ENCODE measurements at places on chromosomes 13 and 19.

- no peak for DNase-seq
These were observed 81.2 kb downstream of the STARD13 start for GRCh38 chr13:33204130-33204927.

DNA sequence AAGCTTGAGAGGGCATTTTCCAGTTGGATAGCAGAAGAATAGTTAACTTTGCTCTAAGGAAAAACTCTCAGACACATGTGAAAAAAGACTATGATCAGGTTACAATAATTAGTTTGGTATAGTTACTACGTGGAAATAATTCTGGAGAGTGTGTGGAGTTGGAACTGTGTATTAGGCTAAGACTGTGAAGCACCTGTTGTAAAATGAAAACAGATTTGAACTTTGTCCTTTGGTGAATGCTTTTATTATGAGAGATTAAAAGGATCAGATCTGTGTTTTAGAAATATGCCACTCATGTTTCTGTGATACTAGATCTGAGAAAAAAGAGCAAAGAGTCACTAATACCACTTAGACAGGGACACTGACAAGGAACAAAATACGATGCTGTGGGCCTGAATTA lies 807.5 kb upstream of the ATXN8OS start:
- no peak for DNase-seq

GRCh38 chr13:77343841-77344240 lies 16.9 kb upstream of the MYCBP2 start:
- no peak for DNase-seq

GRCh38 chr13:70457474-70457873 lies 349.2 kb upstream of the KLHL1 start:
- DNase-seq = no peak

- no peak for DNase-seq
These were observed 10.1 kb downstream of the PAF1 start for GRCh38 chr19:39380521-39381502.

DNA sequence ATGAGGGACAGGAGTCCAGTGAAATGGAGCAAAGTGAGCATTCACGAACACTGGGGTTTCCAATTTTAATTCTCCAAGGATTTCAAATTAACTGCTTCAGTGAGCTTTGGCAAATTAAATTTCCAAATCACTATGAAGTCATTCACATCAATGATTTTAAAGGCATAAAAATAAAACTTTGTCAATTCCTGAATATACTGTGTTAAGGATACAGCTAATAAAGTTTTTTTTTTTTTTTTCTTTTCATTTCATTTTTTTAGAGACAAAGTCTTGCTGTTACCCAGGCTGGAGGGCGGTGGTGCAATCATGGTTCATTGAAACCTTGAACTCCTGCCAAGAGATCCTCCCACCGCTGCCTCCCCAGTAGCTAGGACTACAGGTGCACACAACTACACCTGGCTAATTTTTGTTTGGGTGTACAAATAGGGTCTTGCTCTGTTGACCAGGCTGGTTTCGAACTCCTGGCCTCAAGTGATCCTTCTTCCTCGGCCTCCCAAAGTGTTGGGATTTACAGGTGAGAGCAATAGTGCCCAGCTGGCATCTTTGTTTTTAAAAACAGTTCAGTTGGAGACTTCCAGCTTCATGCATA lies 21.9 kb downstream of the RBM26 start:
- no peak for DNase-seq

DNA sequence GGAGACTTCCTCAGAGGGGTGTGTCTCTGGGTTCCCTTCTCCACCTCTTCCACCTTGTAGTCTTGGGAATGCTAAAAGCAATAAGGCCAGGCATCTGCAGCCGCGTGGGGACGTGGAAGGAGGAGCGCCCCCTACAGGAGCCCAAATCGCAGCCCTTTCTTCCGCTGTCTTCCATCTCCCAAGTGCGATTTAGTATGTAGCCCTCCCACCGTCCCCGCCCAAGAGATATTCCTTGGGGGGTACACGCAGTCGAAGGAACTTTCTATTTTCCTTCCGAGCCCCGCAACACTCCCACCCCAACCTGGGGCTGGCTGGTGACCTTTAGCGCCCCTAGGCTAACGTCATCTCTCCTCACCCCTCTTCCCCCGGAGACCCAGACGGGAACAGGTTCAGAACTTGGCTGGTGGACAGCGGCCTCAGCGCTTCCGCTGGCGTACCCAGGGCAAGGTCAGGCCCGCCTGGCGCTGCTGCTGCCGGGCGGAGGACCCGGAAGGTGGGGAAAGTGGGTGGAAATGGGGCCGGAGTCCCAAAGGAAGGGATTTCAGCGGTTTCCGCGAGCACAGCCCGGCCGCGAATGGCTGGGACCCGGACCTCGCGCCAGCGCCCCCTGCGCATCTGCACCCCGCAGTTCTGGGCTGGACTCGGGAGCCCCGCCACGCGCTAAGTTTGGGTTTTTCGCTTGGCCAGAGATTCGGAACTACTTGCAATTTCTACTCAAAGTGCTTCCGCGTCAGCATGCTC lies 2.1 kb upstream of the PCDH8 start:
- DNase-seq = no peak

- no peak for DNase-seq
These were observed 52.0 kb downstream of the EPS15L1 start for GRCh38 chr19:16419669-16420335.

- DNase-seq = no peak
These were observed 73.2 kb upstream of the MCF2L start for GRCh38 chr13:112895521-112896465.

GRCh38 chr19:31099515-31100205 lies 249.6 kb downstream of the TSHZ3 start:
- DNase-seq = no peak

- no peak for DNase-seq
These were observed 51.4 kb upstream of the PSG8 start for GRCh38 chr19:42816894-42817293.

DNA sequence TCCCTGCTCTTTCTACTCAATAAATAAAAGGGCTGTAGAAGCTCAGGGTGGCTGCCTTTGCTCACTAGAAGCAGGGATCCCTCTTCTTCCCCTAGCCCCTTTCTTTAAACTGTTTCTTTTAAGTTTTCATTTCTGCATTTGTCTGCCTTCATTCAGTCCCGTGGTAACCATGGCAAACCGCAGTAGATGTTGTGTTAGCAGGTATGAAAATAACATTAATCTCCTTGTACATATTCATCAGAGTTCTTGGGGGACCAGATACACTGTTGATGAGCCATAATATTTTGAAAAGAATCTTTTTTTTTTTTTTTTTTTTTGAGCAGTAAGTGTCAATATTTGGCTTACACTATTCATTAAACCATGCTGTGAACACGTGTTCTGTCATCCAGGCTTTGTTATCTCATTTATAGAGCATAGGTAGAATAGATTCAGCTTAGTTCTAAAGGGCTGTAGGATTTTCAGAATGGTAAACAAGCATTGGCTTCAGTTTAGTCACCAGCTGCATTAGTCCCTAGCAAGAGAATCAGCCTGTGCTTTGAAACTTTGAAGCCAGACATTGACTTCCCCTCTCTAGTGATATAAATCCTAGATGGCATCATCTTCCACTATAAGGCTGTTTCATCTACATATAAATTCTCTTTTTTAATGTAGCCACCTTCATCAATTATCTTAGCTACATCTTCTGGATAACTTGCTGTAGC lies 59.4 kb upstream of the SPRY2 start:
- DNase-seq = no peak

- no peak for DNase-seq
These were observed 1.6 kb downstream of the DIAPH3 start for GRCh38 chr13:60162096-60162495.

GRCh38 chr19:46076951-46077814 lies 36.4 kb upstream of the IGFL4 start:
- no peak for DNase-seq

GRCh38 chr19:416416-416815 lies 7.5 kb upstream of the C2CD4C start:
- DNase-seq = no peak

DNA sequence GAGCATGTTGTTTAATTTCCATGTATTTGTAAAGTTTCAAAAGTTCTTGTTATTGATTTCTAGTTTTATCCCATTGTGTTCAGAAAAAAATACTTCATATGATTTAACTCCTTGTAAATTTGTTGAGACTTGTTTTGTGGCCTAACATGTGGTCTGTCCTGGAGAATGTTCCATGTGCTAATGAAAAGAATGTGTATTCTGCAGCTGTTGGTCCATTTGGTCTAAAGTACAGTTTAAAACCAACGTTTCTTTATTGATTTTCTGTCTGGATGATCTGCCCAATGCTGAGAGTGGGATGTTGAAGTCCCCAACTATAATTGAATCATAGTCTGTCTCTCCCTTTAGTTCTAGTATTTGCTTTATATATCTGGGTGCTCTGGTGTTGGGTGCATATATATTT lies 34.9 kb upstream of the TPP2 start:
- DNase-seq = no peak

- no peak for DNase-seq
These were observed 18.1 kb downstream of the DGKH start for GRCh38 chr13:42066542-42066941.

GRCh38 chr13:70905035-70905434 lies 796.8 kb upstream of the KLHL1 start:
- no peak for DNase-seq

DNA sequence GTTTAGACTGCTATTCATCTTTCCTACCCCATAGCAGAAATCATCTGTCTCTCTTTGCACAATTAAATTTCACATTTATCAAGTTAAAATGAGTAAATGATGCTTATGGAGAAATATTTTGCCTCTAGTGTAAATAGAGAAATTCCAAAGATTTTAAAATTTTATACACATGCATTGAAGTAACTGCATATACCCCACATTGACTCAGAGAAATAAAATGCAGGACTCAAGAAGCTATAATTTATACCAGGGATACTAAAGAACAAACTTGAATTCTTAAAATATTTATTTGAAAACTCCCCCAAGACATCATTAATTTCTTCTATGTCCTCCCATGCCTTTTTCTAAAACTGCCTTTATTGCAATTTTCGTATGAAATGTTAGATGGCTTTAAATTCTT lies 165.8 kb downstream of the DIAPH3 start:
- DNase-seq = no peak

DNA sequence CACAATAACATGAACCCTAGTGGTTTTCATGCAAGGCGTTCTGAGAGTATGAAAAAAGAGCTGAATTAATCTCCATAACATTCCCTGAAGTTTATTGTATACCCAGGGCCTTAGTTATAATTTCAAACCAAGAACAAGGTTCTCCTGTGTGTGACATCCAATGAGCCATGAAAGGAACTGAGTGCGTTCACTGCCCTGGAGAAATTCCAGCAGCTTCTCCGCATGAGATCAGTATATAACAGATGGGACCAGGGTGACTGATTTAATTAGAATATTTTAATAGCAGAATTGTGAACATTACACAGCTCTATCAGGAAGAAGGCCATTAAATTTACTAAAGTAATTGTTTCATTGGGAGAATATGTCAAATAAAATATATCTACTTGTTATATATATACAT lies 1190.5 kb upstream of the SLC10A2 start:
- no peak for DNase-seq

DNA sequence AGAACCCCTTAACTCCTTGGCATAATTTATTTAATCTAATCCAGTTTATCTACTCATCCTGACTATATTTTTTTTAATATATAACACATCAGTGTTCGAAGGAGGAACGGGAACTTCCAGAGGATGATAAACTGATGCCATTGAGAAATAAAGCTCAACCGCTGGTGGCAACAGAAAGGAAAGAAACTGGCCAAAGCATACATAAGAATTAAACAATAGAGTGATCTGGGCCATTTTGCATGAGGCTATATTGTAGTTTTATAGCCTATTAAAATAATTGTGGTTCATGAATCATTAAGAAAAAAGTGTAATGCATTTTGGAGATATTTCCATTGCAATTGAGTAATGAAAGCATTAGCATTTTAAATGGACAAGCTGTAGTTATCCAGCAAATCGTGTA lies 94.2 kb downstream of the FRY start:
- no peak for DNase-seq

DNA sequence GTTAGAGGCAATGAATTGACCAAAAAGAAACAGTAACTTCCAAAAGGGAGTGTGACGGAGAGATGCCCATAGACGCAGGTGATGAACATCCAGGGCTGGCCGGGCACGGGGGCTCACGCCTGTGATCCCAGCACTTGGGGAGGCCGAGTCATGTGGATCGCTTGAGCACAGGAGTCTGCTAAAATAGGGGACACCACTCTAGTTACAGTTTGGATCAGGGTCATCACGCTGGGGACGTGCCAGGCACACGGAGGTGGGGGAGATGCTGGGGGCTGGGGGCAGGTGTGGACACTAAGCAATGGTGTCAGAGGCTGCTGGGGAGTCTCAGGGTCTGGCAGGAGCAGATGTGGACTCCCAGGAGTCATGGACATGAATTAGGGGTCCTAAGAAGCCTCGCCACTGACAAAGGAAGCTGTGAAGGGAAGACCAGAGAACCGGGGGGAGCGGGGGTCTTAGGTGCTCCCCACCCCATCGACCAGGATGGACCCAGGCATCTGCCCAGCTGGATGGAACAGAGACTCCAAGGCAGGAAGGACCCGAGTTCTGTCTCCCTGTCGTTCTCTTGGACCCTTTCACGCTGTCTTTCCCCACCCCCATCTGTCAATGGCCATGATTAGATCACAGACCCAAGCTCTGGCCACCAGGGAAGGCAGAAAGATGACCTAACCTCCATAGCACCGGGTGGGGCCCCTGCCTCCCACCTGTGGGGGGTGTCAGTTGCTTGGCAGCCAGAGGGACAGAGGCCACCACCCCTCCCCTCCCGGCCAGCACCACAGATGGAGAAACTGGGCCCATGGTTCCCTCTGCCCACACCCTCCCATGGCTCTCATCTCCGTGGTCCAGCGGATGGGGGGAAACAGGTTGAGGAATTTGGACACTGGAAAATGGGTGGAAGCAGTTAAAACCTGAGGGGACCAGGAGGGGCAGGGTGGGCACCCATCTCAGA lies 19.6 kb downstream of the CCDC8 start:
- no peak for DNase-seq

DNA sequence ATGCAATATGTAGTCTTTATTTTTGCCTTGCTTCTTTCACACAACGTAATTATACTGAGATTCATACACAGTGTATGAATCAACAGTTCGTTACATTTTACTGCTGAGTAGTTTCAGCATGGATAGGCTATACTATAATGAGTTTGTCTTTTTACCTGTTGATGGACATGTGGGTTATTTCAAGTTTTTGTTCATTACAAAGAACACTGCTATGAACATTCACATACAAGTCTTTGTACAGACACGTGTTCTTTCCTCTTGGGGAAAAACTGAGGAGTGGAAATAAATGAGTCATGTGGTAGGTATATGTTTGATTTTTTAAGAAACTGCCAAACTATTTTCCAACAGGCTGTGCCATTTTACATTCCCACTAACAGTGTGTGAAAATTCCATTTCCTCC lies 35.1 kb downstream of the ENOX1 start:
- no peak for DNase-seq

DNA sequence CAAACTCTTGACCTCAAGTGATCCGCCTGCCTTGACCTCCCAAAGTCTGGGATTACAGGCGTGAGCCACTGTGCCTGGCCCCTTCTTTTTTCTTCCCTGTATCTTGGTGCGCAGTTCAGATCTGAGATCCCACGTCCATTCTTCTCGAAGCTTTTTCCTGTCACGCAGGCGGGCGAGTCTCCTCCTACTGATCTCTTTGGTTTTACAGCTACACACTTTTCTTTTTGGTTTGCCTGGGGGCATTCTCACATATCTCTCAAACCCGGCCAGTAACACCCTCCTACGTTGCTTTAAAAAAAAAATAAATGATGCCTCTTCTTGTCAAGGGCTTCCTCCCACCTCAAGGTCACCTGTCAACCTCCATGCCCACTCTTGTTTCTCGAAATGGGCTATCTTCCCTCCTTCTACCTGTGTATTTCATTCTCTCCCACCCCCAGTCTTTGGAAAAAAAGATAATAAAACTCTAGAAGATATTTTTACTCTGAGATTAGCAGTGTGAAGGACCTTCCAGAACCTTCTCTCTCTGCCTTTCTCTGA lies 12.1 kb downstream of the TMPRSS9 start:
- no peak for DNase-seq
